ENCODE measurements at places on chromosomes 4 and X. TPM values are rescaled to one million over a fixed set of nuclear protein-coding genes. Genes with fewer than 3 reads are reported as not detected.

DNA sequence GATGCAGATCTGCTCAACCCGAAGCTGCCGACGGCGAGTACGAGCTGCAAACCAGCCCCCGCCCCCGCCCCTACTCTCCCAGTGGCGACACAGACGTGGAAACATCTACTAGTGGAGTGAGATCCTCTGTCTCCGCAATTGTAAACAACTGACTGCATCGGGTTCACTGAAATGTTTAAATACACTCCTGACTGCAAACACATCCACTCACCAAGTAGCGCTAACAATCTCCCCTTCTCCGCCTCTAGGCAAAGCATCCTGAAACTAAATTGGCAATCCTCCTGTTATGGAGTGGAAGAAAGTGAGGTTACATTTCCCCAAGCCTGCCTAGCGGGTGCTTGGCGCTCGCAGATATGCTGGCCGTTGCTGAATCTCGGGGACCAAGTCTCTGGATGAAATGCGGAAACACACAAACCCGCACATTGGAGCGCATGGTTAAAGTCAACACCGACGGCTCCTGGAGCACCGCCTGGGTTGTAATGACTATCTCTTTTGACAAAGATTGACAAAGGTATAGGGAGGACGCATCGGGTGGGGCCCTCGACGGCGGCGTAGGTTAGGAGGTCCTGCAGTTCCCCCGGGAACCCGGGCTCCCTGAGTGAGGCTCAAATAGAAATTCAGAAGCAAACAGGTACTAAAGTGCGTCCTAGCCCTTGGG, 117.0 kb upstream of the TEX13C start:
- DNase-seq: no peak

- no peak for DNase-seq
Measured at GRCh38 chr4:101806914-101807313, 16.4 kb downstream of the BANK1 start.

DNA sequence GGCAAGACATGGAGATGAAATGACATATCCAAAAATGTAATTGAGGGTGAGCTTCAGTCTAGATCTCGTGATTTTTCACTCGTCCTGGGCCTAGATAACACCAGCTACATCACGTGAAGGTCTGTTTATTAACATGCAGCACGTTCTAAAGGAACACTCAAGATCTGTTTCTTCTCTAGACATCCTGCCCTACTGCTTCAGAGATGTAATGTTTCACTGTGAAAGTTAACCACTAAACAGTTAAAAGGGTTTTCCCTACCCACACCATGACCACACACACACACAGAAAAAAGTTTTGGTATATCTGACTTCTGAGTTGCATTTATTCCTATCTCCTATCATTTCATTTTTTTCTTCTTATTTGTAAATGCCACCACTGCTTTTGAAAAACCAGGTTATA, 52.3 kb upstream of the SMIM31 start:
- no peak for DNase-seq

- DNase-seq: no peak
Measured at GRCh38 chr4:10982305-10982704, 297.7 kb upstream of the CLNK start.

HSFX1 gene
- not detected for total RNA-seq
